ENCODE measurements at places on chromosomes 3 and 15. TPM values are rescaled to one million over a fixed set of nuclear protein-coding genes. Genes with fewer than 3 reads are reported as not detected.

The IGF2BP2 gene
- total RNA-seq: 0.30 TPM

The DIPK2A gene
- 15.7 TPM for total RNA-seq

The GPR27 gene
- 1.3 TPM for total RNA-seq

The LRRC31 gene
- total RNA-seq: not detected

The MUC4 gene
- total RNA-seq: 0.07 TPM

The PFKFB4 gene
- 2.1 TPM for total RNA-seq

The TIMP4 gene
- total RNA-seq: not detected

The PLSCR4 gene
- not detected for total RNA-seq

The SMAD6 gene
- 0.14 TPM for total RNA-seq

The TTC21A gene
- 7.6 TPM for total RNA-seq
